Stimulated activated CD4-positive, alpha-beta T cell treated with anti-CD3 and anti-CD28 coated beads, TNF-alpha, amount 100 ng/mL, for 48 hours (primary cell): ENCODE measurements at places on chromosomes 3 and 15.

DNA sequence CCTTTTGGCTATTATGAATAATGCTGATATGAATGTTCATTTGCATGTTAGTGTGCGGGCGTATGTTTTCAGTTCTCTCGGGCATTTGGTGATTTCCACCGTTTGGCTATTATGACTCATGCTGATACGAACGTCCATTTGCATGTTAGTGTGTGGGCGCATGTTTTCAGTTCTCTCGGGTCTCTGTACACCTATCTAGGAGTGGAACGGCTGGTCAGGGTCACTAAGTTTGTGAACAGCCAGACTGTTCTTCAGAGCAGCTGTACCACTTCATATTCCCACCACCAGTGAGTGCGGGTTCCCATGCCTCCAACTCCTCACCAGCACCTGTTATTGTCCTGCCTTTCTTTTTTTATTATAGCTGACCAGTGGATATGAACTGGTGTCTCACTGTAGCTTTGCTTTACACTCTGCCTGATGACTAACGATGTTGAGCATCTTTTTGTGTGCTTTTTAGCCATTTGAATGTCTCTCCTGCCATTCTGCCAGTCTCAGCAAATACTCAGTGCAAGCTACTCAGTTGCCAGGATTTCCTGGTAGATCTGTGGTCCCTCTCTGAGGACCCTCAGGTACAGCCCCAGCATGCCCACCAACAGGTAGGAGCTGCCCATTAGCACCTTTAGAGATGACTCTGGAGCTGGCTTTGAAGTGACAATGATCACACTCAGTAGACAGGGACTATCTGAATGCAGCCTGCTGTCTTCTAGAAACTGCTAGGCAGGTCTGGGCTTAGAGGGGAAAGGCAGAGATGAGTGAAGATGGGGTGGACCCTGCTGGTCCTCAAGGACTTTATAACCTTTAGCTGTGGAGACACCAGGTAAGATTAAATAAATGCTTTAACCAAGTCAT, 141.1 kb downstream of the XXYLT1 start:
- DNase-seq: peak; percentile 26

DNA sequence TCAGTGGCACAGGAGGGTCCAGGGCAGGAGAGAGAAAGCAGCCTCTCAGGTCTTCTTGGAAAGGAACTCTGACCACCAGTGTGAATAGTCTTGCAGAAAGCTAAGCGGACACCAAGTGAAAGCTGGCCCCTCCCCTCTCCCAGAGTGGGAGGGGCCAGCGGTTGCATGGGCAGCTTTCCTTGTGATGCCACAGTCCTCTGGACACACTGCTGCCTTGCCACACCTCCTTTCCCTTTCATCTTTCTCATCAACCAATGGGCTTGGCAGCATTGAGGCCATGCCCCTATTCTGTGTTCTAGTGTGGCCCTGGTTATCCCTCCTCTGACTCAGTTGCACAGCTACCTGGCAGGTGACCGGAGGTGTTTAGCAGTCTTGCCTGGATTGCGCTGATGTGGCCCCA, 49.7 kb upstream of the GOLGA6B start:
- DNase-seq: no peak

DNA sequence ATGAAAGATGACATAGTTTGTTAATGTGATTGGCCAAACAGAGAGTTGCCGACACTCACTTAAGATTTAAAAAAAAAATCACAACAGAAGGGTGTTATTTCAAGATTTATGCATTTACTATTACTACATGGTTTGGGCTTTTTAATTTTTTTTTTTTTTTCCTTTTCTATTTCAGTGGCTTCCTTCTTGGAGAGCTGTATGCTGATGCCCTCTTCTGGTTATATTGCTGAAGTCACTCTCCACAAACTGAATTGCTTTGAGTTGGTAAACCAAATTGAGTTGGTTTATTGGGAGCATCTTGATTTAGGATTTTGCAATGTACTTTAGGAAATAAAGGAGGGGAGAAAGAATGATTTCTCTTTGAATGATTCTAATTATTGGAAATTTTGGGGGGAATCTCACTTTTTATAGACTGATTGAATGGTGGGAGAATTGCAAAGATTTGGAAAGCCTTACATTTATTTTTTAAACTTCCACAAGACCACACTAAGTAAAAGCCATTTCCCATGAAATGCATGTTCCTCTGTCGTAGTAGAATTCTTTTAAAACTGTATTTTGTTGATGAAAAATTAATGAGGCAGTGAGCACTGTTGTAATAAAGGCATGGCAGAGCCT, 186.6 kb upstream of the FEZF2 start:
- no peak for DNase-seq

GRCh38 chr3:167743799-167744198, 8.3 kb downstream of the SERPINI1 start:
- no peak for DNase-seq

GRCh38 chr3:156251424-156251823, 131.0 kb downstream of the KCNAB1 start:
- no peak for DNase-seq

- DNase-seq: no peak
These were observed 9.3 kb downstream of the DISP2 start for GRCh38 chr15:40367371-40367685.

DNA sequence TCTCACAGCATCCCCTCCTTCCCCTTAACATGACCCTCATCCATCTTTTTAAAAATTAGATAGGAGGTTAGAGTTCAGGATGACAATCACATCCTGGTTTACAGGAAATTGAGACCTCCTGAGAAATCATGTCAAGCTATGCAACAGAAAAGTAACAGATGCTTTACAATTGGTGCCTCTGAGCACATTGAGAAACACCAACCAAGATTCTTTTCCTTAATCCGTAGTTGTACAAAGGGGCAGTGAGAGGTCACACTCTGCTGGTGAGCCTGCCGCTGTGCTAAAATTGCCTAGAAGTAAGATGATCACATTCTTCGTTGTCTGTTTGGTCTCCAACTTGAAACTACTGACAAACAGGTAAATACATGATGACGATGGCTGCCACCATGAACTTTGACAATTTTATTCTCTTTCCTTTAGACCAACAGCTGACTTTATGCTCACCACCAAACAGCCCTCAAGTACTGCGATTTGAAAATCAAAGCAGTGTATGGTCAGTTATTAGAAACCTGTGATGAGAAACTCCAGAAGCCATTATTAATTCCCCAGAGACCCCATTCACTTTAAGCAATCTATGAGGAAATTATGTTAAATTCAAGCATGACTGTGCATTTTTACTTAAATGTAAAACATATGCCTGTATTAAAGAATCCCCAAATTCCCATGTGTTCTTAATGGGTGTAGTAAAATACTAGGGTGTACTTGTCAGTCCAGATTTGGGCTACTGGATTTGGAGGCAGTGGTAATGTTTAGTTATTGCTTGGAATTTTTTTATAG, 210.7 kb upstream of the UBE2E1 start:
- no peak for DNase-seq

DNA sequence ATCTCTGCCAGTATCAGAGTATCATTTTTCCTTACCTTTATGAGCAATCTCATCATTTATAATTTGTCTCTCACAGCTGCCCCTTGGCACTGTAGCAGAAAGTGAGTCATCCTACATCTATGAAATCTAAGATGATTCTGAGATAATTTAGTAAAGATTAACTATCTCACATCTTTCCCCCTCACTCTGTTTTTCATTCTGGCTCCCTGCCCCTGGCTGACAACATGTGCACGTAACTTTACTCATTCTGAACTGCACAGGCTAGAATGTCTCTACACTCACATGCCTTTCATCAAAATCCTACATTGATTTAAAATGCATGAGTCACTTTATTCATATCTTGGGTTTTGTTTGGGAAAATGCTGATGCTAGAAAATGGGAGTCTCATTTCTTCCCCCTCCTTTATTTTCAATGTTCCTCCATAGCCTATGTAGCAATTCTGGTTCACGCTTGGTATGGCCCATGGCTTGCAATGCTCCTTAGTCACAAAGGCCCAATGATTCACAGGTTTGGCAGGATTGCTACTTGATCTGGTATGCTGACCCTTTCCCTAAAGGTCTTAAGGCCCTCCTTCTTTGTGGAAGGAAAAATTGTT, 838.5 kb downstream of the TUSC7 start:
- DNase-seq: no peak

GRCh38 chr3:55654123-55654760, 167.1 kb upstream of the WNT5A start:
- no peak for DNase-seq

GRCh38 chr3:43478118-43478785, 143.6 kb downstream of the ANO10 start:
- no peak for DNase-seq
